ENCODE measurements at places on chromosomes 12 and 14.

- no peak for DNase-seq
Observed at GRCh38 chr12:92908108-92908507, 21.0 kb downstream of the EEA1 start.

DNA sequence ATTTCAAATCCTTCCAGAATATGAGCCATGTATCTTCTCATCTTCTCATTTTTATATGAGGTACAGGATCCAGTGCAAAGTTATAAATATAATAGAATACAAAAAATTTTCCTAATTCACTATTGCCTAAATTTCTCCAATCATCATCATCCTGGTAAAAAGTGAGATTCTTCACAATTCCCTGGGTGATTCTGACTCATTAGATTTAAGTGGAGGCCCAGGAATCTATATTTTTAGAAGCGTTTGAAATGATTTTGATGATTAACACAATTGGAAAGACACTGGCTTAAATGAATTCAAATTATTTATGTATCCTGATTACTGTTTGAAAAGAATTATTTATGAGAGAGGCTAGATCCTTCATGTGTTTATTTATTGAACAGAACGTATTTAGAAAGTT is 380.3 kb upstream of the PDE3A start:
- no peak for DNase-seq

DNA sequence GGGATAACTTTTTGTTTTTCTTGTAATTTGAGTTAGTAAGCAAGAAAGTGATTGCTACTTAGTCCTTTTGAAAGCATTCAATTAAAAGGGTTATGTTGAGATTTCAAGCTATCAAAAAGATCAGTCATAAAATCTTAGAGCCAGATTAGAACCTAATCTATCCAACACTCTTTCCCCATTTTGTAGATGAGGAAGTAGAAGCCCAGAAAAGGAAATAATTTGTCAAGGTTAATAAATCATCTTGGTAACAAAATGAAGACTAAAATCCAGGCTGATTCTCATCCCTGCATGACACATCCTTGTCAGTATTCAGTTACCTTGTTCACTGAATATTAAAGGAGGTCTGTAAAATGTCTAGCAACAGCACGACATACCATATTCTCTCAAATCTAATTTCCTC is 26.5 kb downstream of the PPP1R13B start:
- DNase-seq, result no peak

GRCh38 chr14:51540364-51540763 is 111.3 kb upstream of the FRMD6 start:
- DNase-seq, result no peak

- DNase-seq, result no peak
Observed at GRCh38 chr12:90809940-90810339, 145.0 kb downstream of the CCER1 start.

GRCh38 chr14:94882401-94882800 is 112.5 kb upstream of the GSC start:
- no peak for DNase-seq

DNA sequence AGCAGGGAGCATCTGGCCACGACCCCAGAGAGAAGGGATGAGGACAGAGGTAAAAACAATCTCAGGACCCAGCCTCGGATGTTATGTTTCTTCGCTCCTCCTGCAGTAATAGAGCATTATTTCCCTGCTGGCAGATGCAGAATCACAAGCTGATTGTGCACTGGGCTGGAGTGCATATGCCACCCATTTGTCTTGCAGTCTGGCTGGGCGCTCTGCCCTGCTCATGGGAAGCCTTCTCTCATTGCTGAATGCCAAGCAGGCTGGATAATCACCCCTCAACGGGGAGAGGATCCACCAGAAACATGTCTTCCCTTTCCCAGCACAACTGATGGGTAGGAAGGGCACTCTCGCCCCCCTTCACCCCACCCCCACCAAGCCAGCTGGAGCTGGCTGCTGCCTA is 8.5 kb upstream of the VASH1 start:
- DNase-seq, result no peak

DNA sequence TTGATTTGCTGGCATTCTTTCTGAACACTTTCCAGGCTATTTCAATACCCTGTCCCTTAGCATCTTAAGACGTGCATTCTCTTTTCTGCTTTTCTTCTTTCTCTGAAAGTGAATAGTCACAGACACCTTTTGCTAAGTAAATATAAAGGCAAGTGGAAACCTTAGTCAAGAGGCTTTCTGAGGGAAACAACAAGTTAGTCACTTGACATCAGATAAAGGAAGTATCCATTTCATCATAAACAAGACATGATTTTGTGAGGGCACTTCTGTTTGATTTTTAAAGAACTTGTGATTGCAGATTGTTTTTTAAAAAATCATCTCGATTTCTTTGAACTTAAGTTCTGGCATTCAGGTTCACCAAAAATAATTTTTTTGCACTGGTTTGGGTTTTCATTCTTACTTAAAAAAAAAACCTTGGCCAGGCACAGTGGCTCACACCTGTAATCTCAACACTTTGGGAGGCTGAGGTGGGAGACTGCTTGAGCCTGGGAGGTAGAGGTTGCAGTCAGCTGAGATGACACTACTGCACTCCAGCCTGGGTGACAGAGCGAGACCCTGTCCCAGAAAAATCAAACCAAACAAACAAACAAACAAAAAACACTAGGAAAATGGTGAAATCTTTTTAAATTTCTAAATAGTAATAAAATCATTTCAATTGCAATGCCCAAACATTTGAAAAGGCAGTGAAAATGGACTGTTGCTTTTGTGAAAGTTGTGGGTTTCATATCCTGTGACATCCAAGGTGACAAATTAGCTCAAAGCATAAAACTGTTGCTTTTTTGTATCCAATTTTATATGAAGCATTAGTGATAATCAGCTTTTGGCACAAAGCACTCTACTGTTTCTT is 8.3 kb upstream of the KLHL42 start:
- no peak for DNase-seq

DNA sequence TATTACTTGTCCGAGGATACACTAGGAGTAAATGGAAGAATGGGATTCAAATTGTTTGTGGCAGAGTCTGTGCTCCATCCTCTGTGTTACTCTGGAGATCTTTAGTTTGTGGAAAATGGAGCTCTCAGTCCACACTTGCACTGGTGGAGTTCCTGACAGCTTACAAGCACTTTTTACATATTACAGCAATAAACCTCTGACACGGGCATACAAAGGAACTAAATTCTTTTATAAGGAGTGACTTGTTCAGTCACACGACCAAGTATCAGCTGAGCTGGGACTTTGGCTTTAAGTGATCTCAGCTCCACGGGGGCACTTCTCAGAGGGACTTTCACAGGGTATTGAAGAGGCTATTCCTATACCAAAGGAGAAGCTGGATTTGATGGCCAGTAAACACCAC is 417.5 kb downstream of the LRIG3 start:
- peak; percentile 22 for DNase-seq

- DNase-seq, result no peak
Observed at GRCh38 chr14:34003082-34003668, 52.3 kb upstream of the EGLN3 start.

GRCh38 chr14:99609245-99610170 is 5.5 kb upstream of the CCDC85C start:
- no peak for DNase-seq

DNA sequence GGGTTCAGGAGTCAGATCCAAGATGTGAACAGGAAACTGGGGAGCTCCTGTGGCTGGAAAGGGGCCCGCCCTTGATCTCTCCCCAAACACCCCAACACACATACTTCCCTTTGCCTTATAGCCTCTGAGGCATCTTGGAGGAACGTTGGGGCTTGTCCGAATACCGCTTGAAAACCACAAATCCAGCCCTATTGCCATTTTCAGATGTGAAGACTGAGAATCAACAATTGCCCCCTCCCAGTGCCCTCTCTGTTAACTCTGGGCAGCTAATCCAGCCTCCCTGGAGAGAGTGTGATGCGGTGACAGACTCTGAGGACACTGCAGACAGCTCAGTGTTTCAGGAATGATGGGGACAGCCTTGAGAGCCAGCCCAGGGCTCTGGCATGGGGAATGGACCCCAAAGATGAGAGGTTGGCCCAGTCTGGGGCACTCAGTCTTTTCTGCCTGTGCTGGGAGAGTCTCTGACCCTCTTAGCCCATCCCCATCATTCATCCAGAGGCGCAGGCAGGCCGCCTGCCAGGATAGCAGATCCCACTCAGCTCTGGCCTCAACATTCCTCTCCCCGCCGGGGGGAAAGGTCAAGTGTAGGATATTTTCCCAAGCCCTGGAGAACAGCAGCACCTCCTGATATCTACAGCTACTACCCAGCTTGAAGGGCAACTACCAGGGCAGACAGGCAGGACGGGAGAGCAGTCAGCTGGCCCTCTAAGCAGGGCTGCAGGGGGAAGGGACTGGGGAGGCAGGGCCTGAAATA is 24.6 kb upstream of the LTBP2 start:
- no peak for DNase-seq

DNA sequence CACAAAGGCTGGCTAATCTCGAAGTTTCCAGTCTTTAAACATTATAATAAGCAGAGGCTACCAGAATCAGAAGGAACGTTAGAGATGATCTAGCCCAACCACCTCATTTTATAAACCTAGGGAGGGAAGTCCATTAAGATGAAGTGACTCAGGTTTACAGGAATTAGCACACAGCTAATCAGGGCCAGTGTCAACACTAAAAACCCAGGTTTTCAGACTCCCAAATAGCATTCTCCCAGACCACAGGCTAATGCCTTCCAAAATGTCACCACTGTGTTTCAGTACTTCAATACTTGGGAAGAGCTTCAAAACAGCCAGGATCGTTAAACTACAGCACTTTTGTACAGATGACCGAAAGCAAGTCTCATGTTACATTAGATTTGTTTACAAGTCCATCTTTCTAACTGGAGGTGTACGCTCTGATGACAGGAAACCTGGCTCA is 89.2 kb downstream of the FOXN3 start:
- peak; percentile 83 for DNase-seq

DNA sequence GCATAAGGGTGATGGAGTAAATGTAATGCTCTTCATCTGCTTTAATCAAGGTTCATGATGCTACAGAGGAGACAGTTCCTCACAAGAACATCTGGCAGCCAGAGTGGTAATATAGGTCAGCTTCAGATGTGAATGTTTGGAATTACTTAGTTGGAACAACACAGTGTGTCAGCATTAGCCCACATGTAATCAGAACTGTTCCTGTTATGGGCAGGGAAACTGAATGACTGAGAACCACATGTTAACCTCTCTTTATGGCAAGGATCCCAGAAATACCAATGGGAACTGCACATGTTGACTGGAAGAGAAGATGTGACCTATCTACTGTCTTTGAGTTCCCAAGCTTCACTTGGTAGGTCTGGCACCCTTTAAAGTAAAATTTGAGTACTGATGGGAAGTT is 390.1 kb upstream of the PDE3A start:
- peak; percentile 96 for DNase-seq

GRCh38 chr12:47725893-47726292 is 603 bp upstream of the ENDOU start:
- DNase-seq, result peak; percentile 66

- no peak for DNase-seq
Observed at GRCh38 chr14:80982711-80983110, 27.3 kb downstream of the TSHR start.

DNA sequence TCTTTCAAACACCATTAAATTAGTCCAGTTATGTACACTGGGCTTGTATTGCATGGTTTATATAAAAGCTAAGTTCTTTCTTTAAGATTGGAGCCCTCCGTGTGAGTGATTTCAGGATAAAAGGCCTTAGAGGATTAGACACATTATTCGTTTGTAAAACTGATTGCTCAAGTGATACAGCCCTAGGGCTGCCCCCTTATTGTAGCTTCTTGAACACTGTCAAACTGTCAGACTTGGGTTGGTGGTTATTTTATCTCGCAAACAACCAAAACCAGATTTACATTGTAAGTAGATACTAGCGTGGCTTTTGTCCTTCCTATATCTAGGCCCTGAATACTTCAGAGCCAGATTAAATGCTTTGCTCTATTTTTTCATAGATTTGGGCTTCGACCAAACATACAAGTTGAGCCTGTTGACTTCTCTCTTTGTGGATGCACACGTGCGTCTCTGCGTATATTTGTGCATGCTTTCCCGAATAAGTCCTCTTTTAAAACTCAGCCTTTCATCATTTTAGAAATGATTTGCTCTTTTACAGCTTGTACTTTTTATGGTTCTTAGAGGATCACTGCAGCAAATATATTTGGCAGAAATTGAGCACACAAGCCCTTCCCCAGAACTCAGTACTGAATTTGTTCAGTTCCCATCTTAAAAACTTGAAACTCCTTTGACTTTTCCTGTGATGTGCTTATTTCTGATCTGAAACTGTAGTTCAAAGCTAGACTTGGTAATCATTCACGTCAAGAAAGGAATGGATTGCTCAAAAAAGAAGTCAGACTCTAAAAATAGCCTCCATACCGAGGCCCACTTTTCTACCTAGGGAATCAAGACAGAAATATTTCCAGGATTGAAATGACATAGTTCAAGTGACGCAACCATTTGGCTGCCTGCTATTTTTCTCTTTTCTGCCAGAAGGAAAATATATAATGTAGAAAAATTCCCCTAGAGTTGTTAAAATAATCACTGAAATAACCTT is 129.5 kb downstream of the ETV6 start:
- peak; percentile 67 for DNase-seq

- DNase-seq, result peak; percentile 60
Observed at GRCh38 chr12:50055831-50056638, 1.4 kb upstream of the ASIC1 start.

DNA sequence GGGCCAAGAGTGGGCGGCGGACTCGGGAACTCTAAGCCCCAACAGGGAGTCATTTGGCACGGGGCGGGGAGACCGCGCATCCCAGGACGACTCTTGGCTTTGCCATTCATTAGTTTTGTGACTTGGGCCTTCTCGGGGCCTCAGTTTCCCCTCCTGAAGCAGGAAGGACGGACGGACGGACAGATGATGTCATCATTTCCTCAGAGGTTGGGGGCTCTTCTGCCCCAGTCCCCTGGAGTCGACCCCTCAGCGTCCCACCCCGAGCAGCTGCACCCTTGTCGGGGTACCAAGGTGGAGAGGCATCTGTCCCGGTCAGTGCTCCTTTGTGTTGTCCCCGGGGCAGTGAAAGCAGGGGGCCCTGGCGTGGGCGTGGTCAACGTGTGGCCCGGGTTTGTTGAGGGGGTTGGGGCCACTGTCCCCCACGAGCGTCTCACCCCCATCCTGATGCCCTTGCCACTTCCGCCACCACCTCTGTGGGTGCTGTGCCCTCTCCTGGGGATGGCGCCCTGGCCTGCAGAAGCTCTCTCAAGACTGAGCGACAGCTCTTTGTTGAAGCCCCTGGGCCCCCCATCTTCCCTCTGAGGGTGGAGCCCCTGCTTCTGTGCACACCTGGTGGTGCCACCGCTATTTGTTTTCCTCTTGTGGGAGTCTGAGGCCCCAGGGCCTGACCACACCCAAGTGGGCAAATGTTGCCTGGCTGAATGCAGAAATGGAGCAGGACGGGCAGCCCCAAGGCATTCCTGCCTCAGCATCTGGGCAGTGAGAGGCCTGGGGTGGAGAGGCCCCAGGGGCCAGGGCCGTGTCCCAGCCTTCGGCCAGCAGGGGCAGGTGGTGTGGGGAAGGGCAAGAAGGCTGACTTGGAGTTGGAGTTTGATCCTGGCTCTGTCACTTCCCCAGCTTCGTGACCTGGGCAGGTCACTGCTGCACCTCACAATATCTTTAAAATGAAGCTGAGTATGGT is 896 bp downstream of the HHIPL1 start:
- no peak for DNase-seq
